ENCODE measurements at places on chromosomes 2 and 18.

DNA sequence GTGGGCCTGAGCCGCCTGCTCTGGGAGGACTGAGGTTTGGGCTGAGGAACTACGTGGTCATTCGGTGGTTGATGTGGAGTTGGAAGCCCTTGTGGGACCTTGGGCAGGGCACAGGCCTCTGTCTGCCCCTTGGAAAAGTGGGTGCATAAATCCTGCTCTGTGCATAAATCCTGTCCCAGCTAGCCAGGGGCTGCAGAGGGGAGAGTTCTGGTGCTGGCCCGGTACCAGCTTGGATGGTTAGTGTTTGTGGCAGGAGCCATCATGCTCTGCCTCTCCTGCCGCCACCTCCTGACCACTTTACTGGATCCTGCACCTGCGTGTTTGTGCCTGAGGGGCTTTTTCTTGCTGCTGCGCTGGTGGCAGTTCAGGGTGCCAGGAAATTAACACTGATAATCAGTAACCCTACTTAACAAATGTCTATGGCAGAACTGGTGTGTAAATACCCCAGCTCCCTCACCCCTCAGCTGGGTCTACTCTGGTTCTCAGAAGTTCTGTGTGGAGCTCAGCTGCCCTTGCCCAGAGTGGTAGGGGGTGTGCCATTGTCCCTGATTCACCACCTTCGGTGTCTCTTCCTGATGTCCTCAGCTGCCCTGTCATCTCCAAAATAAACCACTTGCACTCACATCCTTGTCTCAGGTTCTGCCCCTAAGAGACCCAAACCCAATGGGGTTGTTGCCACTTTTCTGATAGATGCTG lies 156.8 kb downstream of the GLI2 start:
- no peak for DNase-seq

DNA sequence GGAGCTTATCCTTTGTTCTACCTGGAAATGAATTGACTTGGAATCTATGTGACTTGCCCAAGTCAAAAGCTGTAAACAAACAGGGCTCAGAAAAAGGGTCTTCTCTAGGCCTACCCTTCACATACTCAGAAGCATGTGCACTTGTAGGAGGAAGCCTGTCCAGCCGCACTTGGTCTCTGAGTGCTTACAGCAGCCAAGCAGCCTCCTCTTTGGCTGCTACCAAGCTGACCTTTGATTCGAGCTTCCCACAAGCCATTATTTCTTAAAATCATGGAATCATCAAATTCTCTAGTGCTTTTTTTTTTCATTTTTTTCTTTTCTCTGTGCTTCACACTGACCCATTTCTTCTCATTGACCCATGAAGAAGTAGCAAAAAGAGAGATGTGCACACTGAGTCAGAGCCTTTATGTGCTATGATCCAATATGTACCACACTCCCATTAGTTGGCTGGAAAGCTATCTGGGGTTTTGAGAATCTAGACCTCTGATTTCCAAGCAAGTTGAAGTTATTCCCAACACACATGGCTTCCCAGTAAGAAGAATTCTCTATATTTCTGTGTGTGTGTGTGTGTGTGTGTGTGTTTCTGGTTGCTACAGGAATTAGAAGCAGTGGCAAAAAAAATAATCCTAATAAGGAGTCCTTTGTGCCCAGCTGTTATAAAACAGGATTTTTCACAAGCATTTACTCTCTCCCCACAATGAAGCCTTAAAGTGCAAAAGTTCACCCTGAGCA lies 550.3 kb upstream of the TNP1 start:
- DNase-seq = peak; percentile 33

- no peak for DNase-seq
These were observed 9.0 kb upstream of the SCN9A start for GRCh38 chr2:166384774-166385173.

- no peak for DNase-seq
These were observed 447.4 kb upstream of the TRIB2 start for GRCh38 chr2:12269041-12269972.

- DNase-seq = no peak
These were observed 496.7 kb downstream of the NRXN1 start for GRCh38 chr2:50535256-50535655.

DNA sequence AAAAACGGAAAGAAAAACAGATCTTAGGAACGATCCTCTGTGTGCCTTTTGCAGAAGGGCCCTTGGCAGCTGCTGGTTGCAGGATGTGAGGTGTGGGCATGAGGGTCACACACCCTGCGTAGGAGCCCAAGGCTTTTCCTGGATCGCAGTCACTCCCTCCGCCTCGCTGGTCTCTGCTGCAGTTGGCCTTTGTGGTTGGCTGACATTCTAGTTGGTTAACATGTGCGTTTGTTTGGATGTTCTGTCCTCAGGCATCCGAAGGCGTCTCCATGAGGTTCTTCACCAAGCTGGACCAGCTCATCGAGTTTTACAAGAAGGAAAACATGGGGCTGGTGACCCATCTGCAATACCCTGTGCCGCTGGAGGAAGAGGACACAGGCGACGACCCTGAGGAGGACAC lies 61.7 kb downstream of the INPP5D start:
- DNase-seq = no peak

- DNase-seq = no peak
These were observed 69.4 kb downstream of the CABLES1 start for GRCh38 chr18:23204589-23205235.

GRCh38 chr18:7173216-7173615 lies 55.6 kb upstream of the LAMA1 start:
- DNase-seq = no peak

- DNase-seq = no peak
These were observed 19.3 kb downstream of the CCDC178 start for GRCh38 chr18:33421225-33421624.

- DNase-seq = no peak
These were observed 62.5 kb upstream of the RAB27B start for GRCh38 chr18:54765636-54766375.
